ENCODE measurements at places on chromosomes 1 and 21. TPM values are rescaled to one million over a fixed set of nuclear protein-coding genes. Genes with fewer than 3 reads are reported as not detected.

The ASCL5 gene
- not detected for total RNA-seq

The UBAP2L gene
- 73.0 TPM for total RNA-seq

The RGS7 gene
- 0.31 TPM for total RNA-seq

The PTPN22 gene
- not detected for total RNA-seq

- DNase-seq, result no peak
Observed at GRCh38 chr1:114545315-114545714, 34.3 kb upstream of the TRIM33 start.

DNA sequence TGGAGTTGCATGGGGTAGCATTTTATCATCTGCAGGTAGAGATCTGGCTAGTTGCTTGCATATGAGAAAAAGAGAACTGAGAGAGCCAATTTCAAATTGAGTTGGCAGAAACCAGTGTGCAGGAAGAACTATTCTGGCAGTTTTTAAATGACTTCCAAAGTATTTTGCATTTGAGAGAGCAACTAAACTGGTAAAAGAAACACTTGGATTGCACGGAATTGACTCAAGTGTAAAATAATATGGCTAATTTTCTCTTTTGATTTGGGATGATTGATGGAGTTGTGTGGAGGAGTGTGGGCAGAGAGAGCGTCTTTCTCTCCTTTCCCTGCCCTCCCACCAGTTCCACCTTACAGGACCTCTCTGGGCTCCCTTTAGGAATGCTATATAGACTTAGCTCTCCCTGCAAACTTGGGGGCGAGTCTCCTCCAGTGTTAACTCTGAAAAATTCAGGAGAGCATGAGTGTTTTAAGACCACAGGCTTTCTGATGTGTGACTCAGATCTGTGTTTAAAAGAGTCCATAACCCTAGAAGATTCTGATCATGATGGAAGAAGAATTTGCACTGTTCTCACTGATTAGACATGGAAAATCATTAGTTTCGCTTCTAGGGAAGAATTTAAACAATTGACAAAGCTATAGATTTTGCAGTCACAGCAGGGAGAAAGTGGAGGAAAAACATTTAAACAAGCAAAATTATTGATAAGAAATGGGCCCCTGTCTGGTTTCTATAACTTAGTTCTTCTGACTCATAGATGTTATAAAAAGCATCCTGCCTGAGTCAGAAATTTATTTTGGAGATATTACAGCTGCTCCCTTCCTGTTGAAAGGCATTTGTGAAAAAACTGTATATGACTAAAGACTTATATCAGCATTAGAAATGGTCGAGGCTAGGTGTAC lies 24.9 kb upstream of the CTBS start:
- no peak for DNase-seq
